EH (cell line): ENCODE measurements at places on chromosomes 1 and 21.

- no peak for DNase-seq
Observed at GRCh38 chr1:19353596-19353995, 41.5 kb downstream of the SLC66A1 start.

DNA sequence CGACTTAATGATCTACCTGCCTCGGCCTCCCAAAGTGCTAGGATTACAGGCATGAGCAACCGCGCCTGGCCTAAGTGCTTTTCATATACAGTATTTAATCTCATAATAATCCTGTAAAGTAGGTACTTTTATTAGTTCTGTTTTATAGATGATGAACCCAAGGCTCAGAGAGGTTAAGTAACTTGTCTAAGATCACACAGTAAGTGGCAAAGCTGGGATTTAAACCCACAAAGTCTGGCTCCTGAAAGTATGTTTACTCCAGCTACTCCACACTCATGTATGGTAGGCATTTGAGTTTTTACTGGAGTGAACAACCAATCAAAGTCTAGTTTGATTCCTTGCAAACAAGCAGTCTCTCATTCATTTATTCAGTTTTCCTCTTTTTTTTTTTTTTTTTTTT lies 2.3 kb downstream of the DFFA start:
- no peak for DNase-seq

GRCh38 chr1:94591823-94592570 lies 50.4 kb upstream of the F3 start:
- DNase-seq = no peak

DNA sequence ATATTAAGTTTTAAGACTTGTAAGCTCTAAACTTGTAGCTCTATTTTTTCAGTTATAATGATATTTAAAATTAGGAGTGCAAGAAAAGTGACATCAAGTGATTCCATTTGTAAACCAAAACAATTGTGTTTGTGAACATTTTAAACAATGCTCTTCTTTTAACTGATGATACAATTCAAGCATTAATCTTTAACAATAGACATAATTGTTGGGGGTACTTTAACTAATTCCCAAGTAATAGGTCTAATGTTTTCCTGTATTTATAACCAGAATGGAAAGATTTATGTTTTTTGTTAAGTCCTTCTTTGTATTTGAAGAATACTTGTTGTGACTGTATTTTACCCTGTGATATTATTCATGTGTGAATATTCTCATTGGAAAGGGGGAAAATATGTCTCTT lies 6.8 kb downstream of the ATG4C start:
- DNase-seq = no peak

DNA sequence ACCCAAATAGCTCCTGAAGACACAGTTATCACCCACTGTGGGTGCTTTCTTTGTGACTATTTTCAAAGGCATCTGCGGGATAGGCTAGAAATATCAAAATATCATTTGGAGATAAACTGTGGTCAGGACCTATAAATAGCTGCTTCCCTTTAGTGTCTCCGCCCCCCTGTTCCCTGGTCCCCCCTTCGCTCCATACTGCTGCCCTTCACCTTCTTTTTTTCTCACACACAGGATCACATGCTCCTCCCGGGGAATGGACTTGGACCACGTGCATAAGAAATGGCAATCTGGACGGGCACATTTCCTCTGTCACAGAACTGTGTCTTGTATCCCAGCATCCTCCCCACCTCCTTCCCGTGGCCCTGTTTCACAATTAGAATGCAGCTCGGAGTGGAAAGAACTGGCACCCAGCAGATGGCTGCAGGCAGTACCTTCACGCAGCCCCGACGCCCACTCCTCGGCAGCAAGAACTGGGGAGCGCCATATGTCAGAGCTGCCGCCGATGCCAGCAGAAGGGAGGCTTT lies 68.8 kb upstream of the SSX2IP start:
- DNase-seq = peak; percentile 87

GRCh38 chr1:15248216-15248615 lies 1.2 kb downstream of the FHAD1 start:
- DNase-seq = no peak

DNA sequence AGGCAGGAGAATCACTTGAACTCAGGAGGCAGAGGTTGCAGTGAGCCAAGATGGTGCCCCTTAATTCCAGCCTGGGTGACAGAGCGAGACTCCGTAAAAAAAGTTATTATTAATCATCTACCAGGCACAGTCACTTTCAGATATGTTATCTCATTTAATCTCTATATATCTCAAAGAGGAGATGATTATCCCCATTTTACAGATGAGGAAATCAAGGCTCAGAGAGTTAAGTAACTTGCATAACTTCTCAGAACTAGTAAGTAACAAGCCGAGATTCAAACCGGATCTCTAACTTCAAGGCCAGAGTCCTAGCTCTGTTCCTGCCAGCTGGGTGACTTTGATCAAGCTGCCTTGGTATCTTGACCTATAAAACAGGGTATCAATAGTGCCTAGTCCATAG lies 17.5 kb downstream of the DIO1 start:
- DNase-seq = no peak

- DNase-seq = no peak
Observed at GRCh38 chr21:25776440-25776839, 41.7 kb downstream of the GABPA start.

GRCh38 chr1:223876590-223876989 lies 30.8 kb upstream of the TP53BP2 start:
- DNase-seq = no peak

DNA sequence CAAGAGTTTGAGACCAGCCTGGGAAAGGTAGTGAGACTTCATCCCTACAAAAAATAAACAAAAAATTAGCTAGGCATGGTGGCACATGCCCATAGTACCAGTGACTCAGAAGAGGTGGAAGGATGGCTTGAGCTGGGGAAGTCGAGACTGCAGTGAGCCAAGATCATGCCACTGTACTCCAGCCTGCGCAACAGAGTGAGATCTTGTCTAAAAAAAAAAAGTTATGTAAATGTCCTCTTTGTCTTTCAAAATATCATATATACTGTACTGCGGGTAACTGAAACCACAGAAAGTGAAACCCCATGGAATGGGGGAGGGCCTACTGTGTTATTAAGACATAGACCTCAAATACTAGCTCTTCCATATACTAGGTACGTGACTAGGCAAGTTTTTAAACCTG lies 20.8 kb downstream of the ACADM start:
- no peak for DNase-seq

- DNase-seq = peak; percentile 73
Observed at GRCh38 chr1:159177272-159177907, 6.0 kb downstream of the CADM3 start.

GRCh38 chr1:13816016-13816760 lies 116.2 kb downstream of the PRDM2 start:
- no peak for DNase-seq

DNA sequence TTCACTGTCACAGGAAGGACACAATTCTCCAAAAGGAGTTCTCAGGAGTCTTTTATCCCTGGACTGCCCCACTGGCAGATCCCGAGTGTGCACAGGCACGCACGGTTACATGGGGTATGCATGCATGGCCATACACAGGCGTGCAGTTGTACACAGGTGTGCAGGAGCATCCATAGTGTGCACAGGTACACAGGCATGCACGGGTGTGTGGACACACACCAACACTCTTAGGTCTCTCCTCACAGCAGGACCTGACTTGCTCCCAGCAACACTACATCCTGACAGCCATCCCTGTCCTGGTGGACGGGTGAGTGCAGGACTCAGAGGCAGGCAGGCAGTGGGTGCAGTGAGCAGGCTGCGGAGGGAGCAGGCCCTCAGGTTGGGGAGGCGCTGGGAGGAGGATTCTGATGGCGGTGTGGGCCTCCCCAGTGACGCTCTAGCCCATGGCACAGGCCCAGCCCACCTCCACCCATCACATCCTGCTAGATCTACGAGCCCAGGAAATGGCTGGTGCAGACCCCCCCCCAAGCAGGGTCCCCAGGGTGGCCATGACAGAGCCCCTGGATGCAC lies 28.4 kb downstream of the SLC19A1 start:
- DNase-seq = no peak

- peak; percentile 25 for DNase-seq
Observed at GRCh38 chr1:200673952-200674823, 4.5 kb upstream of the DDX59 start.

- peak; percentile 48 for DNase-seq
Observed at GRCh38 chr21:37266515-37267221, 466 bp downstream of the VPS26C start.

GRCh38 chr1:201818971-201819750 lies 9.8 kb upstream of the IPO9 start:
- DNase-seq = peak; percentile 75

- DNase-seq = no peak
Observed at GRCh38 chr21:44478124-44478800, 23.0 kb downstream of the LRRC3 start.

GRCh38 chr1:42214447-42214871 lies 49.9 kb upstream of the GUCA2A start:
- DNase-seq = peak; percentile 72

- no peak for DNase-seq
Observed at GRCh38 chr1:172298141-172298540, 122.3 kb upstream of the C1orf105 start.

DNA sequence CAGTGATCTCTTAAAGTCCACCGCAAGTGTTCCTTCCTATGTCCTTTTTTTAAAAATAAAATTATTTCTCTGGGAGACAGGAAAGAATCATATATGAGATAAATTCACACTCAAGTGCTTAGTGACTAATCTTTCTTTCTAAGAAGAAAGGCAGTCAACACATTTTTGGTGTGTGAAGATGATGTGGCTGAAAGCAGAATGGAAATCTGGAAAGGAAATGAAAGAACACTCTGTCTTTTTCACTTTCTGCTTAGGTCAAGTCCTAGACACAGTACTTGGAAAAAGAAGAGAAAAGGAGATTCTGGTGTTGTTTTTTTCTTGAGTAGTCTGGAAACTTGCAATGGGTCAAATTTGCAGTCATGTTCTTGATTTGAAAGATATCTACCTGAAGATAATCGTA lies 45.5 kb upstream of the PRRX1 start:
- DNase-seq = peak; percentile 43

- DNase-seq = peak; percentile 97
Observed at GRCh38 chr1:152162792-152163463, 3.9 kb upstream of the RPTN start.

GRCh38 chr1:42017259-42017658 lies 98.5 kb upstream of the HIVEP3 start:
- DNase-seq = no peak

DNA sequence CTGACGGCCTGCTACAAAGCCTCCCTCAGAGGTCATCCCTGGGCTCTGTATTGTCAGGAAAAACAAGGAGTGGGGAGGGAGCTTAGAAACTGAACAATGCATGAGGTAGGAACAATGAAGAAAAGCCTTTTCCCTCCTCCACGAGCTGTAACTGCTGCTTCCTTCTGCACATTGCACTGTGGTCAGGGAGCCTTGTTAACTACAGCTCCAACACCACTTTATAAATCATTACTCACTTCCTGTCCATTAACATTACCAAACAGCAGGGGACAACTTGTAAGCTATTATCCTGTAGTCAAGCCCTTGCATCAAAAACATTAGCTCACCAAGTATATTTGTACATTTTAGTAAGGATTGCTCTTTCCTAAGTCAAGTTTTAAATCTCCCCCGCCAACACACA lies 336.0 kb upstream of the NR5A2 start:
- peak; percentile 86 for DNase-seq

GRCh38 chr1:113981962-113982931 lies 3.0 kb downstream of the OLFML3 start:
- peak; percentile 87 for DNase-seq

- DNase-seq = peak; percentile 90
Observed at GRCh38 chr1:78277253-78277652, 213.5 kb upstream of the PTGFR start.

DNA sequence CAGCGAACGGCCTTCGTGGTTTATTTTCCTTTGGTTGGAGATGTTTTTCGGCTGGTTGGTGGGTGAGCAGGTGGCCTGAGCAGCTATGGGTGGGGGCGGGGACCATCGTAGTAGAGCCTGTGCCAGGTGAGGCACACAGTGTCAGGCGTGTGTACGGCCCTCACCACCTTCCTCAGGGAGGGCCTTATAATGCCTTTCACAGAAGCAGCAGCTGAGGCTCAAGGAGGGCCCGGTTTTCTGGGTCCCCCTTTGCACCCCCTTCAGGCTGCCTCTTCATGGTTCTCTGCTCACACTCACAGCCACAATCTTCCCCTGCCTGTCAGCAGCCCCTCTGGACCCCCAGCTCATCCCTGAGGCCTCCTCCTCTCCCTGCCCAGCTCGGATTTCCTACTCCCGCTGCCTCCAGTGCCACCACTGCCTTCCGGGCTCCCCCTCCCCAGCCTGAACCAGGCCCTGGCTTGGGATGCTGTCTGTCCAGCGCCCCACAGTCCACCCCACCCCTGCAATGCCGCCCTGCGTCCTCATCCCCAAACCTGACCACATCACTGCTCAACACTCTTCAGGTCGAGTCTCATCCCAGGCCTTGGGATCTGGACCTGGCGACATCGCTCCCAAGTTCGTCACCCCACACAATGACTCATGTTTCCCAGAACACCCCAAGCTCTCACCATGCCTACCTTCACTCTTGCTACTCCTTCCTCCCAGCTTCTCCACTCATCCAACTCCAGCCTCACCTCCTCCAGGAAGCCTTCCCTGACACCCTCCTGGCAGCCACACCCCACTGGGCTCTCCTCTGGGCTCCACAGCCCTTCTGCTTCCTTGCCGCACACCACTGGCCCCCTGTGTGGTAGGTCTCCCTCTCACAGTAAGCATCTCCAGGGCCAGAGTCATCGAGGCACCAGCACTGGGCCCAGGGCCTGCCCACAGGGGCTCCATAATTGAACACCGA lies 53.9 kb downstream of the DMRTB1 start:
- peak; percentile 31 for DNase-seq

GRCh38 chr1:22750685-22751051 lies 40.0 kb downstream of the EPHB2 start:
- DNase-seq = no peak

DNA sequence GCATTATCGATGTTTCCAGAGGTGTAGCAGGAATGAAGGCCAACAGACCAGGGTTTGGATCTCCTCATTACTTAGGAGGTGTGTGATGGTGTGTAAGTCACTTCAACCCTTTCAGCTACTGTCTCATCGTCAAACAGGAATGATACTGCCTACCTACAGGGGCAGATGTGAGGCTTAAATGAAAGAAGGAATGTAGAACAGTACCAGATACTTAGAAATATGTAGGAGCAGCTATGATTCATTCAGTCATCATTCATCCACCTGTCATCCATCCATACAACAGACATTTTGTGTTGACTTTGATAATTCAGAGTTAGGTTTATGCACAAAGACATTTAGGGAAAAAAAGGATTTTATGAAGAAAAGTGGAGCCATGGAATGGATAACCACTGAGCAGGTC lies 486.9 kb upstream of the DAB1 start:
- DNase-seq = no peak

DNA sequence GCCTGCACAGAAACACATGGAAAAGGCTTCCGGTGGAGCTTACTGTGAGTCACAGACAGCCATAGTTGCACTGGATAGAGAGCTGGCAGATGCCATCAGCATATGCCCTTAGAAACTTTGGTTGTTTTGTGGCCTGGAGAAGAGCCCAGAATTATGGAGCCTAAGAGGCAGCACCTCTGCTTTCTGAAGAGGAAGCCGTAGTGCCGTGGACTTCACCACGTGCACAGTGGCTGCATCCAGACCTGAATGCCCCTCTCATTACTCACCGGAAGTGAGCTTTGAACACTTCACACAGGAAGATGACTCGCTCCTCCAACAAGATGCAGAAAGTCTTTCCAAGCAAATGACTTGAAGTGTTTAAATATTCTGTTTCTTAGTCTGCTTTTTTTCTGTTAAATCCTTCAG lies 28.4 kb downstream of the JUN start:
- DNase-seq = peak; percentile 100

GRCh38 chr1:5099558-5099957 lies 445.1 kb downstream of the AJAP1 start:
- no peak for DNase-seq

GRCh38 chr1:233209481-233209880 lies 86.0 kb downstream of the PCNX2 start:
- no peak for DNase-seq

GRCh38 chr1:231487019-231487418 lies 41.5 kb upstream of the TSNAX start:
- peak; percentile 22 for DNase-seq
